ENCODE measurements at places on chromosomes 11 and 22.

- no peak for DNase-seq
Measured at GRCh38 chr22:44309647-44310046, 3.1 kb downstream of the SHISAL1 start.

DNA sequence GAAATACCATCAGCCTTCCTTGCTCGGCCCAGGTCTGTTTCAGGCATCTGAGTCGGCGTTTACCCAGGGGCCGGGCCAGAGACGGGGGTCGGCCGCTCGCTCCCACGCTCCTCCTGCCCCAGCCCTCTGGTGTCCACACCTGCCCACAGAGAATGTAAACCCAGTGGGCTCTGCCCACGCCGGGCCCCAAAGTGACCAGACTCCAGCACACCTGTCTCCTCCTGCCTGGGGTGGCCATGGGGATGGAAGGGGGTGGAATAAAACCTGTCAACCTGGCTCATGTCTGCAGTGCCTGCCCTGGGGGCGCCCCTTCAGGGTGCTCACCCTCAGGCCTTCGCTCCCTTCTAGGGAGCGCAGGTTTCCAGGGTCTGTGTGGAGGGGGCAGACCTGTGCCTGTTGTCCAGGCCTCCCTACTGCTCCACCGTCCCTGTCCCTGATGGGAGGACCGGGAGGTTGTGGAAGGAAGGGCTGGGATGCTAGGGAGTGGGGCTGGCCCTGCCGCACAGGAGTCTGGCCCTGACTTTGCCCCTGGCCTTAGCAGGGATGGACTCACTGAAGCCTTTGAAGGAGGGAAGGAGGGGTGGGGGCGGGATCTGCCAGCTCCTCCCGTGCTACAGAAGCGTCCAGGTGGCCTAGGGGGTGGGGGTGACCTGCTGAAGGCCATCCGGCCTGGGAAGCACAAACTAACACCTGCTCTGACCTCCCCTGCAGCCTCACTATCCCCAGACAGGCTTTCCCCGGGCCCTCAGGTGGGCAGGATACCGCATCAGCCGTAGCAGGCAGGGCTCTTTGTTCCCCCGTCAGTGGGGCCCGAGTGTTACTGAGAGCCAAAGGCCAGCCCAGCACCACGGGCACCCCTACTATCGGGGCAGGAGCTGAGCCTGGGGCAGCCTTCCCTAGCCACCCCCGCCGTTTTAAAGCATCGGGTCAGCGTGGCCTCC is 14.7 kb upstream of the ARHGAP8 start:
- no peak for DNase-seq

- no peak for DNase-seq
Measured at GRCh38 chr11:103111400-103111799, 2.2 kb downstream of the DYNC2H1 start.

GRCh38 chr11:69533296-69534165 is 52.1 kb downstream of the LINC01488 start:
- DNase-seq = no peak

DNA sequence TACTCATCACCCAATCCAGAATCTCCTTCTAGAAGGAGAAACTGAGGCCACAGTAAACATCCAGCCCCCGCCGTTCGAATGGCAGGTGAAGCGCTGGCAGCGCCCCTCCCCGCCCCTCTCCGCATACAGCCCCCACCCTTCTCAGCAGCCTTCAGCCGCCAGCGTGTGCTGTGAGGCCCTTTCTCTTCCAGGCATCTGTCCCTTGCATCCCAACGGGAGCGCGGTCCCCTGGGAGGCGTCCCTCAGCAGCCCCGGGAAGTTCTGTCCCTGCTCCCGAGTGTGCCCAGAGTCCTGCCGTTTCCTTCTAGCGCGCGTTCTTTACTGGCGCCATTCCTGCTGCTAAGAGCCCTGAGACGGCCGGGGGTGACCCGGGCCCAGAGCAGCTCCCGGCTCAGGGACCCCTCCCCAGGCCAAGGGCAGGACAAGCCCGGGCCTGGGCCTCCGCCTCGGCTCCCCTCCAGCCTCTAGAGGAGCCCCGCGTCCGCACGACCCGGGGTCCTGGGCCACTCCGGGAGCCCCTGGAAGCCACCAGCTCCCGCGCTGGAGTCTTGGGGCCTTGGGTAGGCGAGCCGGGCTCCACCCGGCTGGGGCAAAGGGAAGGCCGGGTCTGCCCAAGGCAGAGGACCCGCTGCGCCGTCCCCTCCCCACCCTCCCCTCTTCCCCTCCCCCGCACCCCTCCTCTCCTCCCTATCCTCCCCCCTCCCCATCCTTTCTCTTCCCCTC is 450.4 kb downstream of the OPCML start:
- DNase-seq = no peak

DNA sequence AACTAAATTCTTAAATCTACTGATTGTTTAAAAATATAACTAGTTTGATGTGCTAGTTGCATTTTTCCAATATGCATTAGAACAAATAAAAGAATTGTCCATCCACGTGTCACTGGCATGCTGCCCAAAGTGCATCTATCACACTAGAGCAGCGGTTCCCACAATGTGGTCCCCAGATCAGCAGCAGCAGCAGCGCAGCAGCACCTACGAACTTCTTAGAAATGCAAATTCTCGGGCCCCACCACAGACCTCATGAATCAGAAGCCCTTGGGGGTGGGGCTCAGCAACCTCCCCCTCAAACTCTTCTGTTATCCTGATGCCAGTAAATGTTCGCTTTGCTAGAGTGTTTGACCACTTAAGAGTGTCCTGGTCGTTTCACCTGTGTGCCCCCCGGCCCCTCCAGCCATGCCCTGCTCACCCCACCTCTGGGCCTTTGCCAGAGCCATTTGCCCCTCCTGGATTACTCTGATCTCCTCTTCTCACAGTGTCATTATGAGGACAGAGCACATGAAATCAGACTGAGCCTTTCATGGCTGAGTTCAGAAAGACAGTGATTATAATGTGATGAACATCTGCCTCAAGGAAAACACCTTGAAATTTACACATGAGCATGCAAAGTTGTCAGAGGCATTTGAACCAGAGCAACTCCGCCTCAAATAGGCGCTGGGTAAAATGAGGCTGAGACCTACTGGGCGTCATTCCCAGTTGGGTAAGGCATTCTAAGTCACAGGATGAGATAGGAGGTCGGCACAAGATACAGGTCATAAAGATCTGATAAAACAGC is 12.6 kb upstream of the VSIG10L2 start:
- DNase-seq = no peak

DNA sequence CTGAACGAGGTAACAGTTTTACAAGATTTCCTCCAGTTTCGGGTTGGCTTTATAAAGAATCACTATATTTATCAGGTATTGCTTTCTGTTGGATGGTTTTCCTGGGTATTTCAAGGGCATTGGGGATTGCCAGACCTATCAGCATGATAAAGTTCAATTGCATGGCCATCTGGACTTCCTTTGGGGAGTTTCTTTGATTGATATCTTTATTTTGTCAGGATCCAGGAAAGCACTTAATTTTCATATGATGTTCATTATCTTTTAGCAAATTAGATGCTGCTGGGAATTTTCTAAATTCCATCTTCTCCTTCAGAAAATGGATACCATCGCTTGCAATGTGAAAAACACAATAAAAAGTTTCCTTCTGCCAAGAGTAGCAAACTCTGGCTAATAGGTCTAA is 21.2 kb downstream of the RFPL2 start:
- no peak for DNase-seq

DNA sequence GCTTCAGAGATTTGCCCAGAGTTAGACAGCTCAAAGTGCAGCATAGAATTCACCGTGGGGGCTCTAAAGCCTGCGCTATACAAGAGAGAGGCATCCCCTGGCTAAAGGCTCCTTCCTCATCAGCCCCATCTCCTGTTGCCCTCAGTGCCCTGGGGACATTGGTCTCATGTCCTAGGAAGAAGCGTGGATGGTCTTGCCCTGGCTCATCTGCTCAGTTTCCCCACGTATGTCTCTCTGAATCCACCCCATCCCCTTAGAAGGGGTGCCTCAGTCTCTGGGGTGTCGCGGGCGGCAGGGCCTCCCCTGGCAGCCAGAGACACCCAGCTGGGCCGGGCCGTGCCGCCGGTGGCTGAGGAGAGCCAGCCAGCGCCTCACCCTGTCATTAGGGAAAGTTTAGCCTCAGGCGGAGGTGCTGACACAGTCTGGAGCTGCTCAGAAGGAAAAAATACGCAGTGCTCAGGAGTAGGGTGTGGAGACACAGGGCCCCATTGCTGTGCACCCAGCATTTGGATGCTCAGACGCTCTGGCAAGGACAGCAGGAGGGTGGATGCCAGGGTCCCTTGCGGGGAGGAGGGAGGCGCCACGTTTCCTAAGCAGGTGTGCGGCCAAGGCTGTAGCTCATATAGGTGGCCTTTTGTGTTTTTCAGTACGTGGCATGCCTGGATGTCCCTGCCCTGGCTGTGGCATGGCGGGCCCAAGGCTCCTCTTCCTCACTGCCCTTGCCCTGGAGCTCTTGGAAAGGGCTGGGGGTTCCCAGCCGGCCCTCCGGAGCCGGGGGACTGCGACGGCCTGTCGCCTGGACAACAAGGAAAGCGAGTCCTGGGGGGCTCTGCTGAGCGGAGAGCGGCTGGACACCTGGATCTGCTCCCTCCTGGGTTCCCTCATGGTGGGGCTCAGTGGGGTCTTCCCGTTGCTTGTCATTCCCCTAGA is 1.3 kb downstream of the SLC39A13 start:
- DNase-seq = no peak

DNA sequence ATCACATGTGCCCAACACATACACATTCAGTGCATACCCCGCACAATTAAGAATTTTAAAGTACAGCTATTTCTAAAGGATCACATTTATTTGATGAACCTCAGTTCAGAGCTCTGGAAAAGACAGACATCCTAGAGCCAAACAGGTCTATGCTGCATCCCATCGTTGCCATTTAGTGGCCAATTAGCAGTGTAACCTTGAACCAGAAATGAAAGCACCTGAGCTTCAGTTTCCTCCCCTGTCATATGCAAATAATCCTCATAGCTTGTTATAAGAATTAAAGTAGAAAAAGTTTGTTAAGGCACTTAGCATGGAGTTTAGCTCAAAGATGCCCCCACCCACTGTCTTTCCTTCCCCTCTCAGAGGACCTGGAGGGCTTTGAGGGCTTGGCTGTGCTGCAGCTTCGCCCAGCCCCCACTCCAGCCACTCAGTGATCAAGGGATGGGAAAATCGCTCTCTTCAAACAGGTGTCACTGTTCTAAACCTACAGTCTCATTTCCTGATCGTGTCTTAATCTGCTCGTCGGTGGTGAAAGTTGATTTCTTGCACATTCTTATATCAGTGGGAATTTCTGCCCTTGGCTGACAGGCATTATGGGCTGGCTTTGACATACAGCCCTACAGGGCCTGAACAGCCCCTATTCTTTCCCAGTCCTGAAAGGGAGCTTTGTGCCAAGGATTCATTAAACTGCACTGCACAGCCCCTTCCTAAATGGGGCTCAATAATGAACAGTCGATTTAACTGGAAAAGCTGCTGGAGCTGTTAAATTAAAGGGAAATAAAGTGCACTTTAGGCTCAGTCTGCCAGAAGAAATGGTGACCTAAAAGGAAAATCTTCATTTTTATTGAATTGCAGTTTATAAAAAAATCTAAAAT is 23.3 kb upstream of the FAM181B start:
- no peak for DNase-seq

DNA sequence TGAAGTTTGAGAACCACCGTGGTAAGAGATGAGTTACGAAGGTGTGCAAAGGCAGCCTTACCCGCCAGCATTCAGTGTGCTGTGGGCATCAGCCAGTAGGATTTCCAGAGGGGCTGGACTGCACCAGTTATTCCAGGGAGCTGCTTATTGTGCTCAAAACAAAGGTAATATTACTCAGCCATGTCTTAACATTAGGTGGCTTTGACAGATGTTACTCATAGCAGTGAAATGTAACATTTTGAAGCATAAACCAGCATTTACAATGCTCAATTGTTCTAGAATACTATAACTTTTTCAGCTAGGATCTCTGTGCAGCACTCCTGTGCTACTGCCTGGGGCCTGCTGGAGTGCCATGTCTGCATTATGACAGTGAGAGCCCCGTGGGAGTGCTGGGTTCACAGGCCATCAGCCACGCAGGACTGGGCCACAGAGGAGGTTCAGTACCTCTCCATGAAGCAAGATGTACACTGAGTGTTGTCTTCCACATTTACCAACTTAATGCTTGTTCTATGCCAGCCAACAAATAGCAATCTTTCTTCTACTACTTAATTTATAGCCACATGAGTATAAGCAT is 238.1 kb downstream of the CADM1 start:
- no peak for DNase-seq

GRCh38 chr11:121523581-121524232 is 70.9 kb upstream of the SORL1-AS1 start:
- no peak for DNase-seq

- DNase-seq = no peak
Measured at GRCh38 chr22:48088251-48088650, 1325.8 kb downstream of the TBC1D22A start.

GRCh38 chr11:21148376-21148775 is 479.0 kb downstream of the NELL1 start:
- no peak for DNase-seq

- no peak for DNase-seq
Measured at GRCh38 chr22:39415506-39415905, 15.9 kb downstream of the TAB1 start.

DNA sequence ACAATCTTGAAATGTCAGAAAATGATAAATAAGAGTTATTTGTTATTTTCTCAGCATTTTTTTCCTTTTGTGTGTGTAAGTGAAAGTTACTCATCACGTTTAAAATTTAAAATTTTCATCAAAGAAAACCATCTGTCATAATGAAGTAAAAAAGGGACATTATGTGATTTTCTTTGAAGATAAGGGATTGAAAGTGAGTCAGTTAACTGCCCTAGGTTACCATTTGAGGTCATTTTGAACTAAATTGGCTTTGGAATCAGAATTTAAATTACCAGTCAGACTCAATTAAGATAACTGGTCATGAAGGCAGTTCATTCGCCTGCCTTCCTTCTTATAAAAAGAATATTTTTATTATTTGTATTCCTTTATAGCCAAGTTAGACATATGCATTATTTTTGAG is 14.3 kb downstream of the NCAM1 start:
- DNase-seq = no peak

DNA sequence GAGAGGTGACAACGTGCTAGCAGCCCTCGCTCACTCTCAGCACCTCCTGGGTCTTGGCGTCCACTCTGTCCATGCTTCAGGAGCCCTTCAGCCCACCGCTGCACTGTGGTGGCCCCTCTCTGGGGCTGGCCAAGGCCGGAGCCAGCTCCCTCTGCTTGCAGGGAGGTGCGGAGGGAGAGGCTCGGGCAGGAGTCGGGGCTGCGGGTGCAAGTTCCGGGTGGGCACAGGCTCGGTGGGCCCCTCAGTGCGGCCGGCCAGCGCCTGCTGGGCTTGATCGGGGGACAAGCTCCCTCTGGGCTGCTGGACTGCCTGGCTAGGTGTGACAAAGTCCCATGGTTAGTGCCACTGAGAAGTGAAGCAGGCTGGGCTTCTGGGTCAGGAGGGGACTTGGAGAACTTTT is 245.8 kb downstream of the JRKL start:
- no peak for DNase-seq

GRCh38 chr11:10575346-10576034 is 7.0 kb upstream of the LYVE1 start:
- DNase-seq = no peak

Data from esophagus squamous epithelium (tissue), 5 donors.